Lower lobe of right lung (tissue), 2 donors: ENCODE measurements at places on chromosomes 16 and 17.

DNA sequence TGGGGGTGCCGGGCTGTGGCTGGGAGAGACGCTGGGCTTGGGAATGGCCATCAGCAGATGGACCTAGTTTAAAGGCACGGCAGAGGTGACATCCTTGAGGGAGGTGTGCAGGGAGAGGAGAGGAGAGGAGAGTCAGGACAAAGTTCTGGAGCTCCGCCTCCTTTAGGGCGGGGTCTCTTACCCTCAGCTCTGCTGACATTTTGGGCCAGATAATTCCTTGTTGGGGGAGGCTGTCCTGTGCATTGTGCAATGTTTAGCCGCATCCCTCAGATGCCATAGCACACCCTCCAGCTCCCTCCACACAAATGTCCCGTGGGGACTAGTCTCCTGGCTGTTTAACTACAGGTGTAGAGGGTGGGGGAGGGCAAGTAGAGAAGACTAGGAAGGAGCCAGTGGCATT is 48.3 kb downstream of the ARHGAP23 start:
- no peak for DNase-seq

GRCh38 chr16:80109581-80109980 is 431.2 kb upstream of the DYNLRB2 start:
- DNase-seq: no peak

GRCh38 chr17:29707212-29707571 is 84.5 kb upstream of the CORO6 start:
- DNase-seq: no peak

DNA sequence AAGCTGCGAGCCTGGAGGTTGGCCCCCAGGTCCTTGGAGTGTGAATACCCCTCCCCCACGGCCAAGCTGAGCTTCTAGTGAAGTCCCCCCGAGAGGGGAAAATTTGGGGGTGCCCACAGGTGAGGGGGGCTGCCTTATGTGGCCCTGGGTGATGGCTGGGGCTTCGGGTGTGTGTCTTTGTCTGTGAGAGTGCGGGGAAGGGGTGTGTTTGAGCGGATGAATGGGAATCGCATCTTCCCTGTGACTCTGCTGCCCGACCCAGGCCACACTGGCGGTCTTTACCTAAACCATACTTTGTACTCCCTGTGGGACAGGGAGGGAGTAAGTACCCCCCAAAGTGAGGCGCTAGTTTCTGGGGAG is 1.3 kb downstream of the SBK1 start:
- DNase-seq: no peak
